ENCODE measurements at places on chromosomes 7 and 10. TPM values are rescaled to one million over a fixed set of nuclear protein-coding genes. Genes with fewer than 3 reads are reported as not detected.
A peak's percentile ranks its signal among the peaks of the same experiment; 100 is the strongest.

DNA sequence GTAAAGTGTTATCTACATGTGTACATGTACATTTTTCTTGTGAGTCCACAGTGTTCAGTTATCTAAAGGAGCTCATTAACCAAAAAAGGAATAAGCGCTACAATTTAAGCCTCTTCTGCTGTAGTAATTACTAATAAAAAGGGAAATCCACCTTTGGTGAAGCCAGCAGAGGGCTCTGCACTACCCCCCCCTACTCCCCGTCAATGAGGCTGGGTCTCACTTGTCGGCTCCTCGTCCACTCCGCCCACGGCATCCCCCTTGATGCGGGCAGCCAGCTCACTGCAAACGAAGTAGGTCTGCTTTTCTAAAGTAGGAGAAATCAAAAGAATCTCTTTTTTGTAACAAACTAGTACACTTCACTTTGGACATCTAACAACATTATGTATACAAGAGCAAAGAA is 4.7 kb upstream of the WASHC2A start:
- DNase-seq, result no peak

The CREB5 gene
- 27.2 TPM for total RNA-seq

The SKAP2 gene
- total RNA-seq, result 75.8 TPM

- no peak for DNase-seq
These were observed 184.4 kb upstream of the KLF14 start for GRCh38 chr7:130918129-130919052.

GRCh38 chr10:99374526-99374925 is 45.4 kb downstream of the CNNM1 start:
- no peak for DNase-seq

DNA sequence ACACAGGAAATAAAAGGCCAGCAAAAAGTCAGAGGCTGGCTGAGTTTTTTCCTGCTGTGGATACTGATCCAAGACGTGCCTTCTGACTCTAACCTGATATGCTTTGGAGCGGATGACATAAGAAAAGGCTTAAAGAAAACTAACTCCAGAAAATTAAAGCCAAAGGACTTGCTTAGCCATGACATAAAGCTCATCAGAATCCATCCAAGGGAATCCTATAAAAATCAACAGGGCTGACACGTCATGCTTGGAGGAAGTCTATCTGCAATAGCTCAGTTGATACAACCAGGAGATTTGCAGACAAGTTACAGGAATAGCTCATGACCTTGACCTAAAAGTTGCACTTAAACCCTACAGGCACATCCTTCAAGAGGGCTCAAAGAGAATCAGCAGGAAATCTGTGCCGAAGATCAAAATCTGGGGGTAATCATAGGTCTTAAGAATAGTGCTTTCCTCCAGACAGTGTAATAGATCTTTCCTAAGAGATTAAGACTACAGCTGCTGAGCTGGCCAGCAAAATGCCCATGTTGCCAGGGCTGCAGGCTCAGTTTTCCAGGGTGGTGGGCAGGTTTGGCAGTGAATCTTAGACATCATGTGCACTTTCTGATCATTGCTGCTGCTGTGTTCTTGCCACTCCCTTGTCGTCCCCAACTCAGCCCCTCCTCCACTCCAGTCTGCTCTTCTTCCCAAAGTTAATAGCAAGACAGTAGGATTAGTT is 111.5 kb upstream of the SVIL start:
- DNase-seq, result no peak

The SPDYE1 gene
- not detected for total RNA-seq

The CALML5 gene
- not detected for total RNA-seq

DNA sequence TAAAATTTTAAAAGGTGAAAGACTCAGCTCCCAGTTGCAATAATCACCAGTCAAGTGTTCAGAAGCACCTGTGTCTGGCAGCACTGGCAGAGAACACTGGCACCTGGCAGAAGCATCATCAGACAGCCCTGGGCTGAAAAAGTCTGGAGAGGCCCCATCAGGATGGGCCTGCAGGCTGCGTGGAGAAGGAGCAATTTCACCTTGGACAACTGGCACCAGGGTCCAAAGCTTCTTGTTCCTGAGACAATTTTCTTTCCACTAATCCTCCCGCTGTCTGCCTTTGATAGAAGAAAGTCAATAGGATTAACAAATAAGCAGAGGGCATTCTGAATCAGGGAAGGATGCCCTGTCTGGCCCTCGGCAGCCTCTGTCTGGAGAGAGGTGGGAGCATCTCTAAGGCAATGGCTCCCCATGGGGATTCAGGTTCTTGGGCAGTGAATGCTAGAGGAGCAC is 6.5 kb downstream of the COBL start:
- DNase-seq, result no peak

DNA sequence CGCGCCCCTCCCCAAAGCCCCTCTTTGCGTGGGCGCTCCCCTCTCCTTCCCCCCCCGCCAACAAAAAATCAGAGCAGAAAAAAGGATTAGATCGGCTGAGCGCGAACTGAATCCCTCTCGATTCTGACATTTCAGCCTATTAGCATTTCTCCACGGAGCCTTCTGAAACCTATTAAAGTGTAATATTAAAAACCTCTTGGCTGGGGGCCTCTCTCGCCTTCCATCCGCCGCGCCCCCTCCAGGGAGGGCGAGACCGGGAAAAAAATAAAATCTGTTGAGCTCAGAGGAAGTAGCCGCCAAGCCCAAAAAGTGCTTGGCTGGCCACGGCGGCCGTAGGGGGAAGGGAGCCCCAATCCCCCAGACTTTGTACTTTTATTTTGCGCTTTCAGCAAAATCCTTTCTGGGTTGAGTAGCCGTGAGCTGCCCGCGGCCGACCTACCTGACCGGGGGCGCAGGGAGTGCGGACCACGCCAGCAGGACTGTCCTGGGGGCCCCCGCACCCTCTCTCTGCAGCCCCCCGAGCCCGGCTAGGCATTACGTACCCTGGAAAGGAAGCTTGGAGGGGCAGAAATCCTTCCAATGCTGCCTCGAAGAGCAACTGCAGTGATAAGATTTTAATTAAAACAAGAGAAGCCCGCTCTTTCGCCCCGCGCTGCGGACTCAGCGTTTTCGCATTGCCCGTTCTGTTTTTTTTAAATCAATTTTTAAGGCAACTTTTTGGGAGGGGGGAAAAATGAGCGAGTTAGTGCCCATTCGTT is 1.3 kb upstream of the TNRC18 start:
- DNase-seq, result peak; percentile 85

- DNase-seq, result no peak
These were observed 5.0 kb downstream of the NCOA4 start for GRCh38 chr10:46025406-46025805.

DNA sequence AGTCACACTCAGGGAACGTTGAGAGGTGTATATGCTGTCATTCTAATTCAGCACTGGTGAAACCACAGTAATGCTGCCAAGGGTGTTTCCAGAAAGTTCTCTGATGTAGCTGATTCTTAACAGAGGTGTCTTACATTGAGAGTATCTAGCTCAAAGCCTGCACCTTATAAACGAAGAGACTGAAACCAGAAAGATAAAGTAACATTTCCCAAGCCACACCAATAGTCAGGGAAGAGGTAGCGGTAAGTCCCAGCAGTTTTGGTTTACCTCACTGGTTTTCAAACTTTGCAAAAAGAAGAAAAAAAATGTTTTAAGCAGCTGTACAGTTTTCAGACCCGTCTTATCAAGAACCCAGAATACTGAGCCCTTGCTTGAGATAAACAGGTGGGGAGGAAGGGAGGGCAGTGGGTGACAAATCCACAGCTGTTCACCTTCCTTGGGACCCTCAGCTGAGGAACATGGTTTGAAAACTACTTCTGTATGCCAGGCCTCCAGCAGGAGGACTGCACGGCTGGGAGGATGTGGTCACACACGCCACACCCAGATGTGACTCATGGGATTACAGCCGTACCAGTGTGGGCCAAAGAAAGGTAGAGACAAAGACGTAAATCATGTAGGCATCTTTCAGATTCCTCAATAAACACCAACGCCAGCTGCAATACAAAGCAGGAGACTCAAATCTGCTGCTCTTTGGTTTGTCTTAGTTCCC is 63.9 kb upstream of the GSDME start:
- DNase-seq, result no peak

The OR6B1 gene
- not detected for total RNA-seq

The STMP1 gene
- total RNA-seq, result 40.8 TPM

DNA sequence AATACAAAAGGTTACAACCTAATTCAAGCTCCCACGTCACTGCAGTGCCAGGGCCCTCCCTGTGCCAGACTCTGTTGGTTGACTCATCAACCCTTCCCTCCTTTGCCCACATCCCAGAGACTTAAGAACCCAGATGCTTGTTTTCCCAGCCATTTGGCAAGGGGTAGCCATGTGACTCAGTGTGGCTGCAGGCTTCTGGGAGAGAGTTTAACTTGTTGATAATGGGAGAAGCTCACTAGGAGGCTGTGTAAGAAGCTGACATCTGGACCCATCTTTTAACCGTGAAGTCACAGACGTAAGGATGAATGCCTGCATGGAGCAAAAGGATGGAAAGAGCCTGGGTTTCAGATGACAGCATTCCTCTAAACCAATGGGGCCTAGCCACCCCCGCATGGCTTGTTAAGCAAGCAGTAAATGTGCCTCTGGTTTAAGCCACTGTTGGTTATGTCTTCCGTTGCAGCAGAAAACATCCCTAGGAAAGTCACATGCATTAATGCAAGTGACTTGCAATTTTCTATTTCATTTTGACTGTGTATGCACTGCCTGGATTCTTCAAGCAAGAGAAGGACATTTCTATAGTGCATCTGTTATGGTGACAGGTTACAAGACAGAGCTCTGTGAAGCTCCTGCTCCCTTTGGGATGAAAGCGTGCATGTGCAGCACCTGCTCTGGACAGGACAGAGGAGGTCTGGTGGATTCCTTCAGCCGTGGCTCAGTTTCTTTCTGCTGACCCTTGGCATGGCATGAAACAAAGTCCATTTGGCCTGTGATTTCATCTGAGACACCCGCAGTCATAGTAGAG is 57.5 kb upstream of the CREB5 start:
- DNase-seq, result peak; percentile 91

The NKX2-3 gene
- total RNA-seq, result not detected

The VIPR2 gene
- total RNA-seq, result 0.91 TPM

GRCh38 chr7:23397241-23397640 is 73.0 kb downstream of the IGF2BP3 start:
- no peak for DNase-seq

The PRKRIP1 gene
- 25.9 TPM for total RNA-seq

DNA sequence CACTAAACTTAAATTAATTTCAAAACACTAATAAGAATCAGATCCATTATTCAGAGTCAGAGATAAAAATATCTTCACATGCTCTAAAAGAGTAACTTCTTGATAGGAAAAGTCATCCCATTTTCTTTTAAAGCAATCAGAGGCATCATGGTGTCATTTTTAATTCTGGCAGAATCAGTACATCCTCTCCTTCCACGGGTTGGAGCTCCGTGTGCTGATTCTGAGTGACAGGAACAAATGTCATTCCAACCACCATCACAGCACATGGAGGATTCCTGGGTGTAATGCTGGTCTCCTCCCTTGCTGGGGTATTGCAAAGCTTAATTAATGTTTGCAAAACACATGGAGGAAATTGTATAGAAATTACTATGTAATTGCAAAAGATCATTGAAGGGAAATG is 114.5 kb upstream of the IMMP2L start:
- no peak for DNase-seq

GRCh38 chr10:75102830-75103673 is 8.4 kb upstream of the SAMD8 start:
- DNase-seq, result no peak

DNA sequence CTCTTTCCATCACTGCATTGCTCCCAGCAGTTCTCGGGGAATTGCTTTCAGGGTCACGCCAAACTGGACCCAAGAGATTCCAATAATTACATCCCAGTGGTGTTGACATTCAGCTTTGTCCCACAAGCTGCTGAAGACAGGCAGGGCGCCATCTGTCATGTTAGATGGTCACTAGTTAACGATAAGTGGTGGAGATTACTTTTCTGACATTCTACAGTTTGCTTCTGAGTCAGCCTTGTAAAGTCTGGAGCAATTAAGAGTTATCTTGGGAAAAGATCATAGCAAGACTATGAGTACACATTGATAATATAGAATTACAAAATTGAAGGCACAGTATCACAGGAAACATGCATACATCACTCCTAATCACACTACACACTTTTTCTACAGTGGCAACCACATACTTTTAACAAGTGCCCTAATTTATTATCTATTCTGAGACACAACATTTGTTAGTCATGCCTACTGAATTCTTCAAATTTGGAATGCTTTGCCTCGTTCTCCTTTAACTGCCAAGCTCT is 41.9 kb downstream of the SEMA3C start:
- DNase-seq, result no peak

DNA sequence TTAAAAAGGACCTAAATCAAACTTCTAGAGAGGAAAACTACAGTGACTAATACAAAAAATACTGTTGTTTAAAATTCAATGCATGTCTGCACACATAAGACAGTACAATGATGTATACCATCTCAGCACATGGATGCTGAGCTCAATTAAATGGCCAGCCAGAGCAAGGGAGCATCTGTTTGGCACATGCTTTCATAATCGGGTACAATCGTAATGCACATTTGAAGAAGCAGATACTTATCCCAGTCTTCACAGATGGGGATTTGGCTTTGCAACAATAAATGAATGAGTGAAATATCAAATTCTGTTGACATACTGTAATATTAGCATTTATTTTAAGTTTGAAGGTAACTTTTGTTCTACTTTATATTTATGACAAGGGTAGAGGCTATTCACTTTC is 187.8 kb downstream of the CRPPA start:
- DNase-seq, result no peak

GRCh38 chr7:127290116-127290655 is 37.4 kb upstream of the GRM8 start:
- no peak for DNase-seq

The FFAR4 gene
- total RNA-seq, result 1.0 TPM

The KCNMA1 gene
- total RNA-seq, result 8.9 TPM

The KLF6 gene
- 230 TPM for total RNA-seq

DNA sequence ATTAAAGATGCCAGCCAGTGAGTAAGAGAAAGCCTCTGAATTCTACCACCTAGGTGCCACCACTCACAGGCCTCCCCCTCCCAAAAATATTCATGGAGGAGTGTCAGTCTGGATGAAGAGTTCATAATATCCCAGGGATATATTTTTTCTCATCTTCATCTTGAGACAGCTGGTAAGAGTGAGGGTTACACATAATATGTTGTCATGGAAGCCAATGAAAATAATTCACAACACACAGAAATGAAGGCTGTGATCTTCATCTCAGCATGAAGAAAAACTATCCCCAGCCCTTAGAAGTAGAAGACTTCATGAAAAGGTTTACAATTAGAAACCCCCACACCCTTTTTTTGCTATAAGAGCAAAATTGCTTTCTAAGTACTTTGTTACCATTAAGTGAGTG is 175.6 kb downstream of the DNAH11 start:
- DNase-seq, result no peak

GRCh38 chr10:71694567-71694968 is 25.0 kb downstream of the C10orf105 start:
- DNase-seq, result no peak

The NHLRC2 gene
- total RNA-seq, result 40.8 TPM

The AKR1C4 gene
- total RNA-seq, result not detected

GRCh38 chr7:100575746-100576383 is 2.2 kb upstream of the SAP25 start:
- DNase-seq, result no peak

The PTF1A gene
- not detected for total RNA-seq

Measured in kidney (tissue), 22 donors.